ENCODE measurements at places on chromosomes 6 and 20.
A peak's percentile ranks its signal among the peaks of the same experiment; 100 is the strongest.

- no peak for DNase-seq
These were observed 99.0 kb downstream of the TMEM242 start for GRCh38 chr6:157224178-157224950.

- DNase-seq = no peak
These were observed 11.6 kb downstream of the AURKA start for GRCh38 chr20:56380375-56380774.

- no peak for DNase-seq
These were observed 318.2 kb upstream of the POU3F2 start for GRCh38 chr6:98516206-98516605.

GRCh38 chr6:39182604-39183003 lies 46.7 kb downstream of the KCNK5 start:
- no peak for DNase-seq

DNA sequence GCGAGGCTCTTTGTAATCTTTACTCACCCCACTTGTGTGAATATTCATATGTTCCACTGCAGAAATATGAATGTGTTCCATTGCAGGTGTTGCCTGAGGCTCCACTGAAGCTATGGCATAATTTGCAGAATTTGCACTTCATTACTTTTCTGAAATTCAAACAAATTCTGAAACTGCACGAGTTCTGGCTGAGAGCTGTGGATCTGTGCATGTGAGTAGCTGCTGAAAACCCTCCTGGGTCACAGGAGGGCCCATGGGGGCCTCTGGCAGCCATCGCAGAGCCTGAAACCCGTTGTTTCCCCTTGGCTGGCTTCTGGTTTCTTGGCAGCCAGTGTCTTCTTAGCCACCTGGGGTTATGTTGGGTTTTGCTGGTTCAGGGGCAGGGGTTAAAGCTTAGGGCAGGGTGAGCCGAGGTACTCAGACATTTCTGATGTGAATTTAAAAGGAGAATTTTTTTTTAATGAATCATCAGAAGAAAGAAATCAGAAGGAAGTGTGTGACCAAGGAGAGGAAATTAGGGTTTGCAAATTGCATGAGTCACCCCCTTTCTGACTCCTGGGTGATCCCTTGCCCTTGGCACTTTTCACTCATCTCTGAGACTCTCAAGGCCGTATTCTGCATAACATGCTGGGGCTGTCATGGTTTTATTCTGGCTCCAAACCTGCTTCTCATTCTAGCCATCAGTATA lies 40.6 kb downstream of the TOX2 start:
- no peak for DNase-seq

DNA sequence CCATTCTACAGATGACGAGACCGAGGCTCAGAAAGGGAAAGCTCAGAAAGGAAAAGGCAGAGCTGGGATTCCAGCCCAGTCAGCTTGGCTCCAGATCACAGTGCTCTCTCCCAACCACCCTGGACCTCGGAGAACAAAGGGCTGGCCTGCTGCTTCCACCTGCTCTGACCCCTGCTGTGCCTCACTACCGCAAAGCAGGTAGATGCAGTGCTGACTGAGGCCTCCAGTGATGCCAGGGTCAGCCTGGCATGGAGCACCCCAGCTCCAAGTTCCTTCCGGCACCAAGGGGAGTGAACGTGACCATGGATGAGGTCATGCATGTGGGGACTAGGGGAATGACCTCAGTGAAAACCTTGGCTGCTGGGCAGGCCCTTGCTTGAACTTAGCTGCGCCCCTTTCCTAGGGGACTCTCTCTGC lies 20.7 kb upstream of the TLDC2 start:
- DNase-seq = no peak

DNA sequence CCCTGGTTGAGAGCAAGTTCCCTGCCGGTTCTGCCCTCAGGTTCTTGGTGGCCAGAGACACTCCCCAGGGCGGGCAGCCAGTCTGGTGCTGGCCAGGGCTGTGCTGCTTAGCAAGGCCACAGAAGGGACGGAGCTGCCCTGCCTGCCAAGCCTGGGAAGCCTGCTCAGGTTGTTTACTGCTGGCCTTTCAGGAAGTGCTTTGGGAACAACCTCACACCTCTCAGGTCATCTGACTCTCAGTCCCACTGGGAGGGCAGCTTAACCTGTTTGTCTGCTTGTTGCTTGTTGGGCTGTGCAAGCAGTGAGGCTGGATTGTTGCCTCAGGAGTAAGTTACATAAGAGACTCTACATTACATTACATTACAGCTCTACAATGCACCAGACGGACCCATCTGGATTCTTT lies 75.8 kb upstream of the AFDN start:
- DNase-seq = no peak

- no peak for DNase-seq
These were observed 37.6 kb downstream of the STK35 start for GRCh38 chr20:2139250-2139649.

DNA sequence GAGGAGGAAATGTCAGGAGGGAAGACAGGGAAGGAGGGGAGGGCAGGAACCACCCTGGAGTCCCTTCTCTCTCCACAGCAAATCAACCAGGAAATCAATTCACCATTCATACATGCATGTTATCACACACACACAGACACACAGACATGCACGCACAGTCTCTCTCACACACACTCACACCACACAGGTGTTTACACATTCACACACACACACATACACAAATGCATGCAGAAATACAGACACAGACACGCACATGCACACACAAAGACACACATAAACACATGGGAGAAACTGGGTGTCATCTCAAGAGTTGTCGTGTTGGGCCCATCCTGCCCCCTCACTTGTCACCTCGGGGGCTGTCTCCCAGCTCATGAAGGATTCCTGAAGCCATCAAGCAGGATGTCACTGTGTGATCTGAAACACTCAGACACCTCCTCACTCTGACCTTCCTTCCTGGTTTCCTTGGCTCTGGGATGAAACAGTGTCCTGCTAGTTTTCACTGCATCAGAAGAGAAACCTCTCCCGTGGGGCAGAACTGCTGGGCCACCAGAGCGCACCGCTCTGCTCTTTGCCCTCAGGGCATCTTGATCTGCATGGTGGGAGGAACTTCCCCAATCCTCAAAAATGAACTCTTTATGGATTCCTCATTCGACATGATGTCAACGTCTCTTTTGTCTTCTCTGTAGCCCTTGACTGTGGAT lies 9.2 kb downstream of the RAET1G start:
- DNase-seq = no peak

GRCh38 chr6:160462551-160463109 lies 114.5 kb downstream of the SLC22A3 start:
- peak; percentile 79 for DNase-seq

- no peak for DNase-seq
These were observed 376.6 kb upstream of the TSHZ2 start for GRCh38 chr20:52595518-52595917.

- DNase-seq = no peak
These were observed 136.0 kb downstream of the EDN1 start for GRCh38 chr6:12426121-12426520.

GRCh38 chr6:169048865-169049205 lies 204.8 kb downstream of the THBS2 start:
- DNase-seq = no peak

- peak; percentile 56 for DNase-seq
These were observed at the start of gene GPR6 for GRCh38 chr6:109978174-109979032. TSS of gene GPR6 (plus strand) at chr6:109978311. CDS start at chr6:109979113, 802 bp downstream.

DNA sequence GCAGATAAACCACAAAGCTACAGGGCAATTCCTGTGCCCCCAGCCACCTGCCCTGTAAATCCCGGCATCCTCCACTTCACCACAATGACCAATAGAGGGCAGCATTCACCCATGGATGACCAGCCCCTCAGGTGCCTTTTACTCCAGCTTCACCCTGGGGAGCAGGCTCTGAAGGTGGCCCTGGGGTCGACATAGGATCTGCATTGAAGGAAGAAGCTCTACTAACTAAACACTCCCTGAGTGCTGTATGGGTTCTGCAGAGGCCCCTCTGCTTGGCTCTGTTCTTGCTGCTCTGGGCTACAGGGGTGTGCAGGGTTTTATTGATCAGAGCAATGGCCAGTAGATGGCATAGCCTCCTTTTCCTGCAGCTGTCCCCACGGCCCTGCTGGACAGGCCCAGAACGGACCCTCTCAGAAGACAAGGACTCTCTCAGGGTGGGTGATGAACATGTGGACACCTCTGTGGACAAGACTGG lies 20.3 kb downstream of the CST4 start:
- DNase-seq = peak; percentile 72

- DNase-seq = peak; percentile 33
These were observed 405 bp downstream of the RALGAPA2 start for GRCh38 chr20:20712004-20712473.

GRCh38 chr20:39574061-39574460 lies 611.9 kb downstream of the DHX35 start:
- DNase-seq = no peak

DNA sequence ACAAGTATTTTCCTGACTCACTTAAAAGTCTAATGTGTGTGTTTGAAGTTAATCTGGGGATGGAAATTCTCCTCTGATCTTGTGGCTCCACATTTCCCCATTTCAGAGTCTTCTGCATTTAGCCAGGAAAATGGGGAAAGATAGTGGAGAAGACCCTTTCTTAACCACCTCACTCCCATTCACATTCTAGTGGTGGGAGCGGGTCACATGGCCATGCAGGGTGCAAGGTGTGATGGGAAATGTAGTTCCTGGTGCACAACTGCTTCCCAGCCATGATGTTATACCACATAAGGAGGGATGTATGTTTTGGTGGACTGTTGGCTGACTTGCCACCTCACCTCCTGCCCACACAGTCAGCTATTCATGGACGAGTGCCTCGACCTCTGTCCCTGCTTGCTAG lies 61.8 kb downstream of the BANF2 start:
- DNase-seq = peak; percentile 8

DNA sequence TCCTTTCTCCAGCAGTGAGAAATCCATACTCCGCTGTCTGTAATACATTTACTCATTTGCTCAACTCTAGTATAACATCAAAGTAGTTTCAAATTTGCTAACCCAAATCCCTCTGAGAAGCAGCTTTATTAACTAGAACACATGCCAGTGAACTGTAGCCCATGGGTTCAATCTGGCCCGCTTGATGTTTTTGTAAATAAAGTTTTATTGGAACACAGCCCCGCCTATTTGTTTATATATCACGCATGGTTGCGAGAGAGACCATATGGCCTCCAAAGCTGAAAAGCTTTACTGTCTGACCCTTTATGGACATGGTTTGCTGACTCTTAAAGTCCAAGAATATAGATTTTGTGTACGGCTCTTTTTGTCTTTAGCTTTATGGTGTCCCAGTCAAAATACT lies 32.2 kb downstream of the CDYL start:
- DNase-seq = no peak

- no peak for DNase-seq
These were observed 151.0 kb downstream of the VEGFA start for GRCh38 chr6:43921039-43921438.

DNA sequence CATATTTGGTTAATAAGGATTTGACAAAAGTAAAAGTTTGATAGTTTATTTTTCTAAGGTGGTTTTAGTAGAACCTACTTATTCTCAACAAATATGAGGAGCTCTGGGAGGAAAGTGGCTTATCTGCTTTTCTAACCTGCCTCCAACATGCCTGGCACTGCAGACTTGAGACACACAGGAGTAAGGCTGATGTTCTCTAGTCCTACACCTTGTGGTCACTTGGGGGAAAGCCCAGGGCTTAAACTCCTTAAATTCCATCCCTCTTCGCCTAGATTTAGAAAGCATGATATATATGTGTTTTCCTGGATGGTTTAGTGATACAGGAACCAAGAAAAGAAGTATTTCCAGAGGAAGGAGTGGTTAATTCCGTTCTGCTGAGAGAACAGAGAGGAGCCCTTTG lies 39.9 kb upstream of the SAMD5 start:
- no peak for DNase-seq

- no peak for DNase-seq
These were observed 78.0 kb upstream of the AFDN start for GRCh38 chr6:167748458-167749379.

GRCh38 chr6:111842891-111843290 lies 30.4 kb downstream of the FYN start:
- DNase-seq = peak; percentile 75

- DNase-seq = no peak
These were observed 192.0 kb upstream of the FOXA2 start for GRCh38 chr20:22776369-22776768.

- peak; percentile 77 for DNase-seq
These were observed 22.5 kb upstream of the C6orf58 start for GRCh38 chr6:127554435-127555006.

GRCh38 chr20:51097351-51098120 lies 74.6 kb upstream of the KCNG1 start:
- DNase-seq = no peak

DNA sequence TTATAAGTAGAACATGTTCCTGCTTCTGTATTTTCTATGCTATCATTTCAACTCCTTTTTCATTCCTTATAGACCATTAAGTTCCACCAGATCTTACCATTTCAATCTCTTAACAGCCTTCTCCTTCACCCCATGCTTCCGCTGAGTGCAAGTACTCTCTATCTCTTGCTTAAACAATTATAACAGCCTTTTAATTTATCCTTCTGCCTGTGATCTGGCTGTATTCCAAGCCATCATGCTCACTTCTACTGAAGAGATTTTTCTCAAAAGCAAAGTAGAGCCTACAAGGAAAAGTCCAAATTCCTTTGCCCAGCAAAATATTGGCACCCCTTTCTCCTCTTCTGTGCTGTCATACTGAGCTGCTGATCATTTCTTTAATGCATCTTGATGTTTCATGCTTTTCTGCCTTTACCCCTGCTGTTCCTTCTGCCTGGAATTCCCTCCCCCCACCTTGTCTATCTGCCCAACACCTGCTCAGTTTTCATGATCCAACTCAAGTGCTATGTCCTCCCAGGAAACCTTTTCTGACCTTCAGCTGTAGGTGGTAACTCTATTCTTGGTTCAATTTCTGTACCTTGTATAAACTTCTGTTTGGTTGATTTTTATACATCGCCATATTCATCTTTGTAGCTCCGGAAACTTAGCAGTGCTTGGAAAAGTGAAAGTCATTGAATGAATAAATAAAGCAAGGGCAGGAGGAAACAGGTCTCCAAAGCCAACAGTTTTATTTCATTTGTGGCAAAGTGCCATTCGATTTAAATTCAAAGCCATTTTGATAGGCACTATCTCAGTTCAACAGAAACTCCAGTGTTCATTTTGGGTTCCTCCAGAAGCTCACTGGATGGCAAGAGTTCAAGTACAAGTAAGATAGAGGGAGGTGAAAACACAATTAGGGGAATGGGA lies 10.5 kb upstream of the BMP2 start:
- DNase-seq = no peak

DNA sequence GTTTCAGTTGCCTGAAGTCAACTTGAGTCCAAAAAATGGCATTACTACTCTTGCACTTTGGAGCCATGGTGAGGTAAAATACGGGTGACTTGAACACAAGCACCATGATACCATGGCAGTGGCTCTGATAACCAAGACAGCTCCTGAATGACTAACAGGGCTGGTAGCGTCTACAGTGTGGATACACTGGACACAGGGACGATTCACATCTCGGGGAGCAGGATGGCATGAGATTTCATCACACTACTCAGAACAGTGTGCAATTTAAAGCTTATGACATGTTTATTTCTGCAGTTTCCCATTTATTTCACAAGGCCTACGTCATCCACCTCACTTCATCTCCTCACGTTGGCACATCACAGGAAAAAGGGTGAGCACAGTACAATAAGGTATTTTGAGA lies 950.9 kb downstream of the KIF16B start:
- no peak for DNase-seq

All from OCI-M1 (cell line).